Fibroblast of skin of back (primary cell): ENCODE measurements at places on chromosomes 7 and 10.

- peak; percentile 37 for DNase-seq
These were observed 169.9 kb downstream of the RNF133 start for GRCh38 chr7:122528879-122529481.

GRCh38 chr10:17782921-17783665, 26.1 kb upstream of the MRC1 start:
- peak; percentile 25 for DNase-seq

GRCh38 chr10:63281967-63282366, 148.8 kb downstream of the NRBF2 start:
- DNase-seq: no peak

DNA sequence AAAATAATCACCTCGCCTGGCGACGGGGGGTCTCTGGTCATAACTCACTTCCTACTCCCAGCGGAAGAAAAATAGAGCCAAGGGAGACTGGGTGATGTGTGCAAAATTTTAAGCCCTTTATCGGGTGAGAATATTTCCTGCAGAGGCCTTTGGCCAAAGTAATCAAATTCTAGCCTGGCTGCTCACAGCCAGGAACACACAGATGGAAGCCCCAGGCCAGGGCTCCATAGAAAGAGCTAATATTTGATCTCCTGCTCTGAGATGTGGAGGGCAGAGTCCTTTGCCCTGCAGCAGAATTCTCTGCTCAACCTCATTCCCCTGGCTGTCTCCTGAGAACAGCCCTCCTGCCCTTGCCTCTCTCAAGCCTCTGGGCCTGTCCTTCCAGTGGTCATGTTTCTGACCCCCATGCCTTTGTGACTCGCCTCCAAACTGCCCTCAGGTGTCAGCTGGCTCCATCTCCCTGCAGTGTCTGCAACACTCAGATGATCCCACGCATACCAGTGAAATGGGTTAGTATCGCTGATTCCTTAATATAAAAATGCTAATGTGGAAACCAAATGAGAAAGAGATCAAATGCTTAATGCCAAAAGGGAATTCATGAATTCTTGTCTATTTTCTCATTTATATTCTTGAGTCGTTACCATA, 34.5 kb downstream of the FRMD4A start:
- DNase-seq: peak; percentile 54

- peak; percentile 23 for DNase-seq
These were observed 4.4 kb downstream of the UNC5B start for GRCh38 chr10:71216751-71217265.
